ENCODE measurements at places on chromosomes 3 and 15.

- DNase-seq = no peak
Measured at GRCh38 chr15:35293353-35294130, 208.4 kb upstream of the NANOGP8 start.

DNA sequence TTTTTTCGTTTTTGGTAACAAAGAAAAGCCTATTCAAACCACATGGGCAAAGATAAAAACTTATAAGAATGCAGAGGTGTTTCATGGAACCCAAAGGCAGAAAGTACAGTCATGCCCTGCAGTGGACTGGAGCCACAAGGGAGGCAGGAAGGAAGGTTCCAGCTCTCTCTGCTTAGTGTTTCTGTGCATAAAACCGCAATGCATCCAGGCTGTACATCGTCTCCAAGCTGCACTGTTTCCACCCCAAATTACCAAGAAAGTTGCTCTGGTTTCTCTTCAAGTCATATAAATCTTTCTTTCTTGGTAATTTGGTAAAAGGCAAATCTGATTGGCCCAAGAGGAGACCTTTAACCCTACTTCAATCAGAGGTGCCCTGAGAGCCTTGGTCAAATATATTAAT lies 15.8 kb downstream of the TRAT1 start:
- no peak for DNase-seq

DNA sequence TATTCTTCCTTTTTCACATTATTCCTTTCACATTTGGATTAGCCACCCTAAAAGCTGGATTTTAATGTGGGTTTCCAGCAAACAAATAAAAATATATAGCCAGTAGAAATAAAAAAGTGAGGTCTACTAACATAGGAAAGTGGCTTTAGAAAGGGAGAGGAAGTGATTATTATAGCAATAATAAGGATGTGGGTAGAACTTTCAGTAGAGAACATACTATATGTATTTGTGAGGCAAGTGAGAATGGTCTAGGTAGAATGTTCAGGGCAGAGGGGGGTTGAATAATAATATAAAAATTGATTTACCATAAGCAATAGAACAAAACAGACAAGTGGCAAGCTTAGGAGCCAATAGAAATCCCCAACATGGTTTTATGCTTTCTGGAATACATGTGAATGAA lies 88.6 kb downstream of the NR1I2 start:
- DNase-seq = no peak

DNA sequence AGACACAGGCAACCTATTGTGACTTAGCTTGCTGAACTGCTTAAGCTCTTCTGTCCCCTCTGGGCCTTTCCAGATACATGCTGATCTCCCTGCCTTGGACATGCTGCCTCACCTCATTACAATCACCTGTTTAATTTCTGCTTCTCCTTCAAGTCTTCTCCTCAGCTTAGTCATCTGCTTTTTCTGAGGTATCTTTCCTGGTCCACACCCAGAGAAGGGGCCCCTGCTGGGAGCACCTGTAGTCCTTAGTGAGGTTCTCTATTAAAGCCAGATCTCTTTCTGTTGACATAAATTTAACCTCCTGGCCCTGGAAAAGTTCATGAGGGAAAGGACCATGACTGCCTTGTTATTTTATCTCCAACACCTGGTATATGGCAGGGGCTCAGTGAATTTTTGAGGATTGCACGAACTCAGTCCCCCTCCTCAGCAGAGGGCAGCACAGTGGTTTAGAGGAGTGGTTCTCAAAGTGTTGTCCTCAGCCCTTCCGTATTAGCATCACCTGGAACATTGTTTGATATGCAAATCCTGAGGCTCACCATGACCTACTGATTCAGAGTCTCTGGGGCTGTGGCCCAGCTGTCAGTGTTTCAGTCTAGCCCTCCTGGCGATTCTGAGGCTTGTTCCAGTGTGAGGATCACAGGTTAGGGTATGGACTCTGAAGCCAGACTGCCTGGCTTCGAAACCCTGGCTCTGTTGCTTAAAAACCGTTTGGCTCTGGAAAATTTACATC lies 12.7 kb downstream of the COL6A6 start:
- no peak for DNase-seq

DNA sequence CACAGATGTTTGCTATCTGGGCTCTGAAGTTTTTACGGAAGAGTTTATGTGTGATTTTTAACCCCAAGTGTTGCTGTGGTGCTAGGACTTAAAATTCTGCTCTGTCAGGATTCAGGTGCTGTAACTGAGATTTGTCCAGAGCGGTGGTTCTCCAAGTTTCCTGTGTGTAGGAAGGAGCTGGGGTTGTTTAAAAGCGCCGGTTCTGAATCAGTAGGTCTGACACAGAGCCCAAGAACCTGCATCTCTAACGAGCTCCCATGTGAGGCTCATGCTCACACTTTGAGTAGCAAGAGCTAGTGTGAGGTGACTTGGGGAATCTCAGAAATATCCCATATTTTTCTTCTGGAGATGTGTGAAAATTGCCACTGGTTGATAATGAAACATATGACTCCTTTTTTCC lies 325.5 kb downstream of the SATB1 start:
- no peak for DNase-seq

DNA sequence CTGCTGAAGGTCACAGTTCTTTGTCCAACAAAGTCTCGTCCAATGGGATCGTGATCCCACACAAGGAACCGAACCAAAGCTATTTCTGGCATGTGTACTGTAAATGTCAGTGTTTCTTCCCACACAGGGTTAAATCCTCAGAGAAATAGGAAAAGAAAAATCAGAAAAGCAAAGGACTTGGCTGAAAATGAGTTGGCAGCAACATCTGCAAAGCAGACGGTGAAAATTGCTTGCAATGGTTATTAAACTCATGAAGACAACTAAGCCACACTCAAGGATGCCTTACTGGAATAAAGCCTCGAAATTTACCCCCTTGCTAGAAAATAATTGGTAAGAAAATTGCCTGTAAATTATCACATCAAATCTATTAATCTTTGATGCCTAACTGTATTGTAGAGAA lies 195.2 kb upstream of the STRIT1 start:
- DNase-seq = no peak

GRCh38 chr3:141877911-141878310 lies 1.5 kb downstream of the ATP1B3 start:
- DNase-seq = no peak

DNA sequence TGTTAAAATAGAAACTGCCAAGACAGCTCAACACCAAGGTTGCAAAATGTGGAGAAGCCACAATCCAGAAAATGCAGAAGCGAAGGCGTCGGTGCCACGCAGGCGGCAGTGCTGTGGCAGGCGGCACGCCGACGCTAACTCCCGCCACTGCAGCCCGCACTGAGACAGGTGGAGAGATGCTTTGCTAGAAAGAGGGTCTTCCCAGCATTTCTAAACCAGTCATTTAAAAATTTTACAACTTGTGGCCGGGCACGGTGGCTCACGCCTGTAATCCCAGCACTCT lies 23.2 kb downstream of the CYFIP1 start:
- DNase-seq = no peak

- DNase-seq = no peak
Measured at GRCh38 chr15:71364117-71364584, 248.9 kb downstream of the THSD4 start.

- no peak for DNase-seq
Measured at GRCh38 chr15:67444100-67444499, 76.8 kb upstream of the C15orf61 start.

GRCh38 chr15:57883701-57884100 lies 177.2 kb downstream of the POLR2M start:
- no peak for DNase-seq

DNA sequence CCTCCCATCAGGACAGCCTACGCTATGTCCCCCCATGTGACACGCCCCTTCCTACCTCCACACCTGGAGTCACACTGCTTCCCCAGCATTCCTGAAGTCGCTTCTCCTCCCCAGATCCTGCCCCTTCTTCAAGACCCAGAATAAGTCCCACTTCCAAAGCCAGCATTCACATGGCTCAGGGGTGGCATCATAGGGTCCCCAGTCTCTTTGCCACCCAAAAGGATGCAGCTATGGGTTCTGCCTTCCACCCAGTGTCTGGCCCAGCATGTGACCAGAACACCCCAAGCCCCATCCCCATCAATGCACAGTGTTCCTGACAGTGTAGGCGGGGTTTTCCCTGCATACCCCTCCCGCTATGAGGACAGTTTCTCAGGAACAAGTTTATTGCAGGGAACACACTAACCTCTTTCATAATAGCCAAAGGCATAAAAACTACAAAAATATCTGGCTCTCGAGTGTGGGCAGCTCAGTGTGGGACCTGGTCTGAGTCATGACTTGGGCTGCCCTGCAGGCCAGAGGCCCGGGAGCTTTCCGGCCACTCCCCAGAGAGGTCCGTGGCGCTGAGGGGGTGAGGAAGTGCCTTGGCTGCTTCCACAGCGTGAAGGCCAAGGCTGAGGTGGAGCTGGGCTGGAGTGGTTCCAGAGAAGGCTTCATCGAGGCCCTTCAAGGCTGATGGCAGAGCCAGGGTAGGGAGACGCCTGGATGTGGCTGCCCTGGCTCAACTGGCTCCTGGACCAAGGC lies 5.8 kb downstream of the ISLR start:
- DNase-seq = no peak

DNA sequence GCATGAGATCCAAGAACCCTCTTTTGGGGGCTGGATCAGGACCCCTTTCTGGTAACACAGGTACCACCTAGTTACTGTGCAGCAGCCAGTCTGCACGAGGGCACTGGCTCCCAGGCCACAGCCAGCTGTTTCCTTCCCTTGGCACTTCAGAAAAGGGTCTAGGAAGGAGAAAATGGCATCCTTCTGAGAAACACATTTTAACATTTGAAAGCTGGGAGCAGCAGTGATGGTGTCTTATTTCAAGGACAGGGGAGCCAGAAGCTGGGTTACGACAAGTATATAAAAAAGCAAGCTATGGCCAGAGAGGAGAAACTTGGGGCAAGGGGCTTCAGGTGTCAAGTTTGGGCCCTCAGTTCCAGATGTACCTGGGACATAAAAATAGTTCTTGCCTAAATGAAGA lies 282.8 kb downstream of the CTNNB1 start:
- no peak for DNase-seq

GRCh38 chr3:13571831-13572750 lies 23.2 kb downstream of the FBLN2 start:
- DNase-seq = no peak

- DNase-seq = no peak
Measured at GRCh38 chr3:107268469-107268868, 108.8 kb upstream of the CCDC54 start.

DNA sequence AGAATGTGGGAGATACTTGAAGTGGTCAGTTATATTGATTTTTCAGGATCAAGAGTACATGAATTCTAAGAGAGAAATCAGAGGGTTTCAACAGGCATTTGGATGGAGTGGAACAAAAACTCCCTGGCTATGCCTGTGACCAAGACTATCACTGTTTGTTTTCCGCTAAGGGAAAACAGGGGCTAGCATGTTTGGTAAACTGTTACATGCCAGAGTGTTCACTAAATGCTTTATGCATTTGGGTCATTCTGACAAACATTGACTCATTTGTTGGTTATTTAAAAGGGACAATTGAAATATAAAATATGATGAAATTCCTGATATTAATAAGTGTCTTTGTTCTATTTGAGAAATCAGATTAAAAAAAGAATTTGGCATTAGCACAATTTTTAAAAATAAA lies 603.9 kb upstream of the KCNMB2 start:
- DNase-seq = no peak

DNA sequence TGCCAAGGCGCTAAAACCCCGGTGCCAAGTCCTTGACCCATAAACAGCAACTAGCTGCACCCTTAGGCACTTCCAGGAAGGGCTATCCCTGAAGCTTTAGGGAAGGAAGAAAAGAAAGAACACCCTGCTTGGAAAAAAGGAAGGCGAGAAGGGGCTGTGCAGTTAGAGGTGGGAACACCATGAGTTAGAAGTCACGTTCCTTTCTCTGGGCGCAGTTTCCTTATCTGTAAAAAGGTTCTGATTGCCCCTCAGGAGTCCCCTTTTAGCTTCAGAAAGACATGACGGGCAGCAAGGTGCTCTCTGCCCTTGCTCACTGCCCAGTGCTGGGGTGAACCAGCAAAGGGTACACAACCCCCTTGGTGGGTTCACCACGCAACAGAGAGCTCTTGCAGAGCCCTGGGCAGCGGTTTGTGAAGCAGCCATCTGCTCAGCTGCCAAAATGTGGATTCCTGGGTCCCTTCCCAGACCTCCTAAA lies 798 bp downstream of the GCHFR start:
- no peak for DNase-seq

DNA sequence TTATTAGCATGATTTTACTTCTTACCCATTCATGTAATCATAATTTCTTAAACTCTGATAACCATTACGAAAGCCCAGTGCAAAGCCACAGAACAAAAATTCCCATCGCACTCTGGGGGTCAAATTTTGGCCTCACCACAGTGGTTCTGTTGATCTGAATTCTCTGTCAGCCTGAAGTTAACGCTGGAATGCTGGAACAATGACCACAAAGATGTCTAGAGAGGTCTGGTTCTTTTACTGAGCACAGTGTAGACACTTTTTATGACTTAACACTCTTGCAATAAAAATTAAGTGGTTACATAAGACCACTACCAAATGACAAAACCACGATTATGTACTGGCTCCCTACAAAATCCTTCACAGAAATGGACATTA lies 94.7 kb downstream of the PDZRN3 start:
- DNase-seq = no peak

- DNase-seq = no peak
Measured at GRCh38 chr3:122760453-122761271, 33.0 kb downstream of the HSPBAP1 start.

DNA sequence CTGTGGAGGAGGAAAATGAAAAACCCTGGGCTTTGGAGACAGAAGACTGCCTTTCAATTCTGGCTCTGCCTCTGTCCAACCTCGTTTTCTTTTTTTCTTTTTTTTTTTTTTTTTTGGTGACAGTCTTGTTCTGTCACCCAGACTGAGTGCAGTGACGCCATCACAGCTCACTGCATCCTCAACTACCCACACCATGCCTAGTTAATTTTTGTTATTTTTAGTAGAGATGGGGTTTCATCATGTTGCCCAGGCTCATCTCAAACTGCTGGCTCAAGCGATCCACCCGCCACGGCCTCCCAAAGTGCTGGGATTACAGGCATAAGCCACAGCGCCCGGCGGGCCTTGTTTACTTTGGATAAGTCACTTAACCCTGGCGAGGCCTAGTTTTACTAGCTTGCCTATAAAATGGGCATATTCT lies 66.3 kb upstream of the SLC25A26 start:
- DNase-seq = no peak
